HT1080 (cell line): ENCODE measurements at places on chromosomes 2 and 18. TPM values are rescaled to one million over a fixed set of nuclear protein-coding genes. Genes with fewer than 3 reads are reported as not detected.
A peak's percentile ranks its signal among the peaks of the same experiment; 100 is the strongest.

Gene SLC19A3
- not detected in 2 replicates for total RNA-seq

- DNase-seq = no peak
Measured at GRCh38 chr2:58006256-58006951, 40.2 kb upstream of the VRK2 start.

DNA sequence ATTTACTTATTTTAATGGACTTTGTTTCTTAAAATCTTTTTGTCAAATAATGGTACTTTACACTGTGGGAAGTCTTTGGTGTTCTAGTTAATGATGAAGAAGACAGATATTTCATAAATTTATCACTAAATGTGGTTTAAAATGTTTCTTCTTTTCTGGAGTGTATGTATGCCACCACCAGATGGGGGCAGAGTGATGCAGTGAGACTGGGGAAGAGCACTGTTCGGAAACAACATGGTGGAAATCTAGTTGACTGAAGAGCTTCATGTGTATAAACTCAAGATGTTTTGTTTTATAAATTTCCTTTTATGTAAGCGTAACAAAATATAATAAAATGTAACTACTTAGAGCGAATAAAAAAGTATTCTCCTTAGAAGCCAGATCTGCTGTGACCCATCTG is 195.1 kb downstream of the KCNE4 start:
- DNase-seq = peak; percentile 45

- DNase-seq = peak; percentile 83
Measured at GRCh38 chr2:53130441-53130943, 637.1 kb upstream of the CHAC2 start.

GRCh38 chr2:234463626-234464290 is 33.1 kb downstream of the ARL4C start:
- no peak for DNase-seq

GRCh38 chr2:223086370-223086981 is 34.5 kb downstream of the KCNE4 start:
- no peak for DNase-seq

Gene STON1
- total RNA-seq = 0.07 and 0.79 TPM in 2 replicates

Gene VAMP8
- total RNA-seq = 2.6 and 5.1 TPM in 2 replicates

DNA sequence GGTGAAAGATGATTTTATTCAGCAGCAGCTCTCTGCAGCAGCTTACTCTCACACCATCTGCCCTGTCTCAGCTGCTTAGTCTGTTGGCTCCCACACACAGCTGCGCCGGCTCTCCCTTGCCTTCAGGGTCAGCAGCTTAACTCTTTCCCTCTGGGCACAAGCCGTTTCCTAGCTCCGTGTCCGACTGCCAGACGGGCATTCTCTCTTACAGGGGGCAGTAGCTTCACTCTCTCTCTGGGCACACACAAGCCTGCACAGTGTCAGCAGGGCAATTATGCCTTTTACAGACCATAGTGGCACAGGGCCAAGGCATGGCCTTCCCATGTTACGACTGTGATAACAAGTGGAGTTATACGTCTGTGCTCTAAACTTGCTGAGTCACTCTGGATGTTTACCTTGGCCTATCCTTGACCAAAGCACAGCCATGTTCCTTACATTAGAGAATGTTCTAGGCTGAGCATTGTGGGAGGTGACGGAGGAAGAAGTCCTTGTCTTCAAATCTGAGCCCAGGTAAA is 31.7 kb downstream of the PCARE start:
- DNase-seq = no peak

Gene LCT
- not detected in 2 replicates for total RNA-seq

DNA sequence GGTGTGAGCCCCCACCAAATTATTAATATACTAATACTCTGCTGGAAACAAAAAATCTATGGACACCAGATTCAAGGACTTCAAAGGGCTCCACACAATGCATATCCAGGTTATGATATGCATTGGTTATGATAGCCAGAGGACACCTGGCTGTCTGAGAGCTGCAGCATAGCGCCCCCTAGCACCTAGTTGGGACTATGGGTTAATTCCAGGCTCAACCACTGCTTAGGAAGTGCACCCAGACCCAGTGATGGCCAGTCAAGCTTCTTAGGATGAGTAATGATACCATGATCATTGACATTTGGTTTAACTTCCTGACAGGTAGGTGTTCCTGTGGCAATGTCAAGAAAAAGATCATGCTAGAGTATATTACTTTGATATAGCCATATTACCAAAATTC is 3.8 kb upstream of the FRZB start:
- DNase-seq = peak; percentile 14

DNA sequence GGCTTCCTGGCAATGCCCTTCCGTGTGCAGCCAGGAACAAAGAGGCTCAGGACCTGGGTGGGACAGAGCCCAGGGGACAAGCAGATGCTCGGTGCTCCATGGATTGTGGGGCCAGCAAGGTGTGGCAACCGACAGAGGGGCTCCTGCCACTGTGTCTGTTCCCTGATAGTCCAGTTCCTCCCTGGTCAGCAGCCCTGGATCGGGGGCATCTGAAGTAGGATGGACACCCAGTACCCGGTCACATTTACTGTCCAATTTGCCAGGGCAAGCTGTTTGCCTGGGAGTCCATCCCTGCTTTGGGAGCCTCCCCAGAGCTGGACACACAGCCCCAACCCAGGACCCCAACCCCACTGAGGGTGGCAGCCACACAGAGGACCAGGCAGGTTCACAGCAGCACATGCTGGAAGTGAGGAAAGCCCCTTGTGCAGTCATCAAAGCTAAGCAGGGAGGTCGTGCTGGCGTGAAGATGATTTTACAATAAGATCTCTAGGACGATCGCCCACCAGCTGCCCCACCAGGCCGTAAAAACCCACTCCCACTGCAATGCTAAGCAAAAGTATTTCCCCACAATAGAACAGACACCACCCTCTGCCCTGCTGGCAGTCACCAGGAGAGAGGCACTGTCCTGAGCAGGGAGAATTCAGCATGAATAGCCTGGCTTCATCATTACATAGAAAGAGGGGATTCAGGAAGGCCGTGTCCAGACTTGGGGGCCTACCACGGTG is 141.7 kb downstream of the NDUFA10 start:
- DNase-seq = no peak

DNA sequence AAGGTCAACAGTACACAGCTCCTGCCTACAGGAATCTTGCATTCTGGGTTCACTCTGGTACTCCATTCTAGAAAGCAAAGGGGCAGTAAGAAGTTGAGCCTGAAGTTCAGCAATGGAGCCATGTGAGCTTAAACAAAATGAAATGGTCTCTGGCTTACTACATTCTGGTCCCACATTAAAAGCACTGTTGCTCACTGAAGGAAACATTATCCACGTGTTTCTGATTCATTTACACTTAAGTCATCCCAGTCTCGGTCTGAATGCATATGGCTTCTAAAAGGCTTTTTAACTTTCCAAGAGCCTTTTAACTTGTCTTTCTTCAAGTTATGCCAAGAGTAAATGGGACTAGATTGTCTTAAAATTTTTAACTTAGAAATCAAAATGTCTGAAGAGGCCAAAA is 177.8 kb downstream of the LNPK start:
- DNase-seq = no peak

DNA sequence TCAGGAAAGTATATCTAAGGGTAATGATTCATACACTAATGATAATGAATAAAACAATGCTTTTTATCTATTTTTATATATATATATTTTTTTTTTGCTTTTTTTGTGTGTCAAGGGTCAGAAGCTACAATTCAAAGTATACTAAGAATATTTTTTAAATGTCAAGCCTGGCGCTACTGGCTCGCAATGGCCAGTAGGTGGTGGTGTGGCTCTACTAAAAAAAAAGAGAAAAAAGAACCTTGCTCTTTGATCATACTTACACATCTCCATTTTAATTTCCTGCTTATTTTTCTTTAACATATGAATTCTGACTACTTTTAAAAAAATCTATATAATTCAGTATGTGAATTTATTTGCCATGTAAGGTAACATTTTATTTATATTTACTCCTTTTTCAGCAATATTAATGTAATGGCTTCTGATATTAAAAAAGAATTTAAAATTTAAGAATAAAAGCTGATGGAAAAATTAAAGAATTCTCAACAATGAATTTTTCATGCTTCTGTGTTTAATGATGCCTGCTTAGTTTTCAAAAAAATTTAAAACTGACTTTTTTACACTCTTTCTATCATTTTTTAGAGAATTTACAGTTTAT is 232.9 kb downstream of the GULP1 start:
- peak; percentile 54 for DNase-seq

Gene LYPD6B
- 3.1 and 5.4 TPM in 2 replicates for total RNA-seq

Gene DSC3
- 0.11 TPM in 1 of 2 replicates, not detected in the other for total RNA-seq

Gene CD302
- total RNA-seq = 2.6 and 4.9 TPM in 2 replicates

DNA sequence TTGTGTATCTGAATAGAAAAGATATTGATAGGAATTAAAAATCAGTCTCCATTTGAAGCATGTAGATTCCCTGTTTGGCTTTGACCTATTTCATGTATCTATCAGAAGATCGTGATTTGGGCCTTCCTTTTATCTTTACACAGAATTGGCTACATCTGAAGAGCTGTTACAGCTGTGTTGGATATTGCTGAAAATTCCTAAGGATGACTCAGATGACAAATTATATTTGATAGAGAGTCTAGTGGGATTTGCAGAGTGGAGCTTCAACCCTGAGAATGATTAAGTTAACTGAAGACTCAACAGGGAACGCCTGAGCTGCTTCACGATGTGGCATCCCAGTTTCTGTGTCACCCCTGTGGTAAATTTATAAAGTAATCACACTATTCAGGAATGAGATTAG is 4.9 kb upstream of the COL3A1 start:
- DNase-seq = no peak

Gene ALKAL2
- total RNA-seq = not detected in 2 replicates

- DNase-seq = no peak
Measured at GRCh38 chr2:215695861-215696260, 260.0 kb upstream of the FN1 start.

DNA sequence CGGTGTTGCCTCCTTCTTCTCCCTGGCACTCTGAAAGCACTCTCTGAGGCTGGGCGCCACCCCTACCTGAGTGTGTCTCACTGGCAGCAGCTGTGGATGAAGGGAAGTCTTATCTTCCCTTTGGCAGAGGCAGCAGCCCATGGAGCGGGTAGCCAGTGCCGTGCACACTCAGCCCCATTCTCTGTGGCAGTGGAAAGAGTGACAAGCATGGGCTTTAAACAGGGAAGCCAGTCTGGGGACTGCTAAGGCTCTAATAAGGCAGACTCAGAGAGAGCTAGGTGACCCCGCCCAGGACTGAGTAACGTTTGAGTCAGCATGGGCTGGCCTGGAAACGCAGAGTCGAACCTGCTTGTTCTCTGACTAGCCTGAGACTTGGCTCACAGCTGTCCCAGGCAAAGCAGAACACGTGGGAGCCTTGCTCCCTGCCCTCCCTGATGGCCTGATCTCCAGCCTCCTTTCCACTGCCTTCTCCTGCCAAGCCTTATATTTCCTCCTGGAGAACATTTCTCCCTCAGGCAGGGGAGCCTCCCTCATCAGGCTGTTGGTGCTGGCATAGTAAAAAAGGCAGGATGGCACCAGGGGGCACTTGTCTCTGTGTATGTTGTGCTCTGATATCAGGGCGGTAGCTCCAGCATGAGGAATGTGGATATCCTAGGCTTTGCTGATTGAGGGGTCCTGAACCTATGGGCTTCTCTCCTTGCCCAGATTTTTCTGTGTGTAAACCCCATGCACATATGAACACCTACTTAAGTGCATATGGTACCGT is 93.9 kb upstream of the LGALSL start:
- DNase-seq = peak; percentile 96

GRCh38 chr2:163778045-163778781 is 42.4 kb upstream of the FIGN start:
- peak; percentile 89 for DNase-seq

DNA sequence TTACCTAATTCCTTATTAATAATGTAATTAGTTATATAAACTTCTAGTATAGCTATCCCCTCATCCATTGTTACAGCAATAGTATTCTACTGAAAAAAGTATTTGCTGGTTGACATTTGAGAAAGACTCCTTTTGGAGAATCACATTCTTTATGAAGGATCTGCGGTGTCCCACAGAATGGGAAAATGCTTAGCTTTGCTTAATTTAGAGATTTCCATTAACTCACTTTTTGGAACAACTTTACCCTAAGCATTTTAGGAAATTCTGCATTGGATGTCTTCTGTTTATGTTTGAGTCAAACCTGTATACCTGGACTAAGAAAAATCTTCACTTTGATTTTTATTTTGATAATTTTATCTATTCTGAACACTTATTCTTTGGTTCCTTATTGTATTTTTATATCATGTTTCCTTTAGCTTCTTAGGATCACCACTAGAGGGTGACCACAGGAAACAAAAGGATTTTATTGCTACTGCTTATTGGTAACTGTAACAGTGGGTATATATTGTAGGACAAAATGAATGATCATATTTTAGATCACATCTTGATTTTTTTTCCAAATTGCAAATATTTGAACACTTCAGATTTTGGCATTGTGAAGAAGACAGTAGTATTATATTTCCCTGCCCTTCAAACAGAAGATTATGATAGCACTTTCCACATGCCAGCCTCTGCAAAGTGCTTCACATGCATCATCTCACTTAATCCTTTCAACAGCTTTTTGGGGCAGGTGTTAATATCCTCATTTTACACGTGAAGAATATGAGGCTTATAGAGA is 79.6 kb downstream of the MIB1 start:
- no peak for DNase-seq

Gene TYMS
- total RNA-seq = 59.2 and 135 TPM in 2 replicates

DNA sequence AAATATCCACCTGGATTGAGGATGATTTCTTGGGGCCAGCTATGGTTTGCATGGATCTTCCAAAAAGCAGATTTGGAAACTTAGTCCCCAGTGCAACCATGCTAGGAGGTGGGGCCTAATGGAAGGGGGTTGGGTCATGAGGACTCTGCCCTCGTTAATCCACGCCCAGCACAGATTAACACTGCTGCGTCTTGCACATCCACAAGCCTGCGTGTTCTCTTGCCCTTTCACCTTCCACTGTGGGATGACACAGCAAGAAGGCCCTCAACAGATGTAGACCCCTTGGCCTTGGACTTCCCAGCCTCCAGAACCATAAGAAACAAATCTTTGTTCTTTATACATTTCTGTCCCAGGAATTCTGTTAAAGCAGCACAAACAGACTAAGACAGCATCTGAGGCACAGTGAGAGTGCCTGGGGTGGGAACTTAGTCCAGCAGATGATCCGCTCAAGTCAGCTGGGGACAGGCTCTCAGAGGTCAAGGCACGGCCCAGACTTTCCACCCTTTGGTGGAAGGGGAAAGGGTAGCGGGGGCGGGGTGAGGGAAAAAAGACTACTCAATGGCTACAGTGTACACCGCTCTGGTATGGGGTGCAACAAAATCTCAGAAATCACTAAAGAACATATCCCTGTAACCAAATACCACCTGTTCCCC is 2.4 kb downstream of the RAB17 start:
- DNase-seq = no peak

Gene WNT10A
- total RNA-seq = 0.20 TPM in 1 of 2 replicates, not detected in the other

DNA sequence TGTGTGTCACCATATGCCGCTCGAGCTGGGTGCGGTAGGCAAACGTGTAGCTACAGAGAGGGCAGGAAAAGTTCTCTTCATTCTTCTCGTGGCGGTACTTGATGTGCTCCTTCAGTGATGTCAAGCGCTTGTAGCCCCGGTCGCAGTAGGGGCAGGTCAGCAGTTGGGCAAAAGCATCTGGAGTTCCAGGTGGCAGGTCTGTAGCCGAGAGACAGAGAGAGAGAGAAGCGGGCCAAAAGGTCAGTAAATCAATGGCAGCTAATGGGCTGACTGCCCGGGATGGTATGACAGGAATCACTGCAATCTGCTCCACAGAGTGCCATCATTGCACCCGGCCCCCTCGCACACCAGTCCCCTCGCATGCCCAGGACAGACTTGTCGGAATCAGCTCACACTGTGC is 116.0 kb downstream of the ZEB2 start:
- DNase-seq = no peak

- no peak for DNase-seq
Measured at GRCh38 chr2:38517284-38517683, 85.4 kb downstream of the HNRNPLL start.

- peak; percentile 59 for DNase-seq
Measured at GRCh38 chr2:63189026-63189425, 138.4 kb downstream of the OTX1 start.
